ENCODE measurements at places on chromosomes 11 and 22.

GRCh38 chr22:39942439-39943230, 17.6 kb upstream of the TMA7B start:
- no peak for DNase-seq

GRCh38 chr22:25098445-25099081, 101.1 kb upstream of the CRYBB3 start:
- DNase-seq, result no peak

- no peak for DNase-seq
Observed at GRCh38 chr11:70535191-70535971, 137.1 kb downstream of the CTTN start.

- peak; percentile 14 for DNase-seq
Observed at GRCh38 chr11:109729761-109730160, 307.8 kb downstream of the C11orf87 start.

- no peak for DNase-seq
Observed at GRCh38 chr11:119907122-119907851, 178.3 kb upstream of the NECTIN1 start.

DNA sequence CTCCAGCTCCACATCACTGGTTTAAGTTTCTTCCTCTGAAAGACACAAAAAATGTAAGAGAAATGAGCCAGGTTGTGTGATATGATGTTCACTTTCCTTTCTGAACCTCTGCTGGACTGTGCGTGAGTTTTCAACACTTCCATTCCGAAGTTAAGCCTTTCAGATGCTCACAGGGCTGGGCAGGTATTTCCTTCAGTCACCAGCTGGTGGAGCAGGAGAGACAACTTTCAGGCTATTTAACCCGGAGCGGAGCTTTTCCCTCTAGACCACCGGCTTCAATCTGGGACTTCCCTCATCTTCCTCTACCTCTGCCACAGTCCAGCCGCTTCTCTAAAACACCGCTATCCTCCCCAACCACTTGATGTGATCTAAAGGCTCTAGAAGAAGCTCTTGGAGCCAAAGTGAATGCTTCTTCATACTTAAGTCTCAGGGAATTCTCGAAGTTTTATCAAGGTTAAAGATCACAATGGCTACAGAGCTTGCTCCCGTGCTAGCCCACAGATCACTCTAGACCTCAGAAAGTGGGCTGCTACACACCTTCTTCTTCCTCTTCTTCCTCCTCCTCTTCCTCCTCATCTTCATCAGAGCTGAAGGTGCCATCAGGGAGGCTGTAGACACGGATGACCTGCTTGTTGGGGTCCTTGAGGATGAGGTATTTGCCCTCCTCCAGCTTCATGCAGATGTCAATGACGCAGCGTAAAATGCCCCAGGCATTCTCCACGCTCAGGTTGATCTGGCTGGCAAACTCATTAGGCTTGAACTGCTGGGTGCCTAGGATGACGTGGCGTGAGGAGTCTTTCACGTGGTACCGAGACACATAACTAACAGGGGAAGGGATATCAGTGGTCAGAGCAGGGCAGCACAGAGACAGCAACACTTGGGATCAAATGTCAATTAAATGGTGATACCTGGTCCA, 4.4 kb upstream of the FOXRED2 start:
- no peak for DNase-seq

Measured in NCI-H2107 (cell line).